ENCODE measurements at places on chromosomes 16 and 17.

GRCh38 chr17:46124695-46125592 lies 68.3 kb downstream of the KANSL1 start:
- no peak for DNase-seq

GRCh38 chr17:80203471-80203963 lies 16.6 kb downstream of the SGSH start:
- DNase-seq: no peak

DNA sequence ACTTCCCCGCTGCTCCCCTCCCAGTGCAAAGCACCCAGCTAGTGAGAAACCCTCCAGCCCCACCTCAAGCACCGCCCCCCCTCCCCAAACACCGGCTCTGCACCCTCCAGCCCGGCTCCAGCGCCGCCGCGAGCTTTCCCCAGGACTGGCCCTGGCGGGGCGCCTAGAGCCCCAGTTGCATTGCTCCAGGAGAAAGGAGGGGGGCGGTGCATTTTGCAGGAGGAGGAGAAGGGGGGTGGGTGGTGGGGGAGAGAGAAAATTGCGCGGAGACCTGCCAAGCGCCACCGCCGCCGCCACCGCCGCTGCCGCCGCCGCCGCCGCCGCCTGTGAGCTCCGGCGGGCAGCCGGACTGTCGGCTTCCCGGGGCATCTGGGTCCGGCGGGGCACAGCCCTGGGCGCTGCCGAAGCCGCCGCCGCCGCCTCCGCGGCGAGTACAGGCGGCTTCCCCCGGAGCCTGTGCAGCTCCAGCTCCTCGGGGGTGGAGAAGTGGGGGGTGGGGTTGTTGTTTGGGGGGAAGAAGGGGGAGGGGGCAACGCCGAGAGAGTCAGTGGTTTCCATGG lies 333 bp upstream of the NOG start:
- DNase-seq: no peak

DNA sequence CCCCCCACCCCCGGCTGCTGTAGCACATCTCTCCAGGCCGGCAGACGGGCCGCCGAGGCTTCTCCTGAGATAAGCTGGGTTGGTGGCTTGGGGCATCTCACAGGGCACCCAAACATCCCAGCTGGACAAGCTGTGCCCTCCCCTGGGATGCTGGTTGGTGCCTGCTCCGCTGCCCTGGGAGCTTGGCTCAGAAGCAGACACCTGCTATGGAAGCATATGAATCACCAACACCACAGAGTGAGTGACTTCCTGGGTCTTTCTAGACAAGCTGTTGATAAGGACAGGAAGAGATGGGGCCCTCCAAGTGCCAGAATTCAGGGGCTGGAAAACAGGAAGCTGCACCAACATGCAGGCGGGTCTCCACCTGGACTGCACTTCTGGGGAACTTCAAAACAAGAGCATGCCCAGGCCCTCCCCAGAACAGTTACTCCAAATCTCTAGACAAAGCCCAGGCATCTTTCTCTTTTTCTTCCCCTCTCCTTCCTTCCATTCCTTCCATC lies 13.7 kb downstream of the C16orf95 start:
- no peak for DNase-seq

- DNase-seq: no peak
Observed at GRCh38 chr17:2083613-2084035, 28.7 kb downstream of the HIC1 start.

GRCh38 chr17:74635418-74635817 lies 11.9 kb upstream of the CD300E start:
- DNase-seq: peak; percentile 51

GRCh38 chr17:56740481-56740880 lies 93.2 kb downstream of the C17orf67 start:
- DNase-seq: no peak

- no peak for DNase-seq
Observed at GRCh38 chr16:58685084-58685449, 497 bp upstream of the SLC38A7 start.

DNA sequence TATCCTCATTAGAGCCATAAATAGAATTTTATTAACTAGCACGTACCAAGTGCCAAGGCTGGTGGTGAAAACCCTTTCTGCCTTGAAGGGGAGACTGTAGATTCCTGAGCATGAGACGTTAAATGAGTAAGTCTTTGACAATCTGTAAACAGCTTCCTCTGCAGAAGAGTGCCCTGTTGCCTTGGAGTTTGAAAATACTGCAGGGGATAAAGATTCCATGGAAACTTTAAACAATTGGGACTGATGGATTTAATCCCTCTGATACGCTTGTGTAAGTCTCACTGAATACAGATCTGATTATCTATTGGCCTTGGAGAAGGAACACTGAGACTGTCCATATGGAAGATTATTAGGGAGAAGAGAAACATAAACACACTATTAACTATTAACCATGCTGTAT lies 1053.4 kb upstream of the RBFOX1 start:
- DNase-seq: no peak

- DNase-seq: no peak
Observed at GRCh38 chr17:37079735-37080134, 131.0 kb downstream of the AATF start.

- no peak for DNase-seq
Observed at GRCh38 chr16:59527206-59527997, 793.3 kb upstream of the GOT2 start.

DNA sequence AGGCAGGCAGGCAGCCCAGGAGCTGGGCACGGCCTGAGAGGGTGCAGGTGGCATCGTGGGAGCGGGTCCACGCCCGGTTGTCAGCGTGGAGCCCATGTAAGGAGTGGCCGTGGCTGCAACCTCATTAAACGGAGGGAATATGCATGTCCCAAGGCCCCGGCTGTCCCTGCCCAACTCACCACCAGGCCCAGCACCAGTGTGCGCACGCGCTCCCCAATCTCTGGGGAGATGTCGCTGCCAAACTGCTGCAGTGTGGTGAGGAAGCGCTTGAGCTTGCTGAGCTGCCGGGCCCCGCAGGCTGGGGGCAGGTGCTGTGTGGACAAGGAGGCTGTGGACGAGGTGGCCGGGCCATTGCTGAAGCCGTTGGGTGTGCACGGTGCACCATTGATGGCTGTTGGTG lies 25.6 kb upstream of the PABPN1L start:
- DNase-seq: no peak

DNA sequence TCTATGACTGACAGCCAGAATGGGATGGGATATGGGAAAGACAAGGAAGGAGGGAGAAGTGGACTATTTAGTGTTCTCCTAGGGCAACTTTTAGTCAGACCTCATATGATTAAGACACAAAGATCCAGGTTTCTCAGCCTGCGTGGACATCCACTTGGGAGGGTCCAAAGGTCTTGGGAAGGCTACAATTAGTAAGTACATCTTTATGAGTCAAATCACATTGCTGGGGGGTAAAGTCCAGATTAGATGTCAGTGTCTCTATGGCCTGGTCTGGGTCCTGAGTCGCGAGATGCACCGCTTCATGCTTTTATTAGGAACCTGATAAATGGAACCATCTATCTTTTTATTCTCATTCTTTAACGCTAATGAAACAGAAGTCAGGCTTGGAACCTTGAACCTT lies 378.4 kb upstream of the ASIC2 start:
- no peak for DNase-seq

- no peak for DNase-seq
Observed at GRCh38 chr17:58920773-58921172, 165.1 kb downstream of the PPM1E start.

DNA sequence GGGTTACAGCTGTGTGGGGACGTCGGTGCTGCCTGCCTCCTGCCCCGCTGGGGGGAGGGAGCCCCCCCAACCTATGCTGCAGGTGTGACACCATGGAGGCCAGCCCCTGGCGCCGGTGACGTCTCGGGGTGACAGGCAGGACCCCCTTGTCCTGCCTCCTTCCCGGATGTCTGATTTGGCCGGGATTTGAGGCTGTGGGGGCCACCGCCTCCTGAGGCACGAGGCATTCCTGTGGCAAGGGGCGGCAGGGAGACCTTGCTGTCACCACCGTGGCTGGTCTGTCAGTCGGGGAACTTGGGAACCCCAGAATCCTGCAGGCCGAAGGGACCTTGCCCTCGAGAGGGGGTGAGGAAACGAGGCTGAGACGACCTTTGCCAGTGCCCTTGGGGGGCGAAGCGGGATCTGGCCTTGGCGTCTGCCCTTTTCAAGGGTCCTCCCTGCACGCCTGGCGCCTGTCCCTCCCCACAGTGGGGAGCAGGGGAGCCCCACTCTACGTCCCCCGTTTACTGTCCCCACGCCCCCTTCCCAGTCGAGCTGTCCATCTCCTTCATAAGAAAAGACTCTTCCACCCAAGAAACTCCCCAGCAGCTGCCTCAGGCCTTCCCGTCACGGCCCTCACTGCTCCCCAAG lies 74.4 kb downstream of the METRNL start:
- DNase-seq: no peak

- DNase-seq: peak; percentile 63
Observed at GRCh38 chr17:17792551-17793377, 44.0 kb downstream of the SREBF1 start.

- DNase-seq: no peak
Observed at GRCh38 chr17:49779739-49780231, 8.7 kb upstream of the KAT7 start.

All from ELF-1 (cell line).